Activated CD4-positive, alpha-beta memory T cell treated with anti-CD3 and anti-CD28 coated beads, Interleukin-2, amount 10 ng/mL, durations not matched to agents 7 days and 5 days (primary cell): ENCODE measurements at places on chromosomes 2 and 18. TPM values are rescaled to one million over a fixed set of nuclear protein-coding genes. Genes with fewer than 3 reads are reported as not detected.

Gene KATNAL2
- total RNA-seq: 0.55 TPM

Gene TMEM37
- not detected for total RNA-seq

Gene GKN1
- not detected for total RNA-seq

Gene MDH1B
- 0.15 TPM for total RNA-seq

Gene RFTN2
- not detected for total RNA-seq

Gene DHRS9
- not detected for total RNA-seq

Gene RASGRP3
- 8.4 TPM for total RNA-seq

Gene SULT1C4
- not detected for total RNA-seq

Gene NTSR2
- not detected for total RNA-seq

Gene TEX261
- total RNA-seq: 34.8 TPM

Gene ZAP70
- 283 TPM for total RNA-seq

Gene ALK
- not detected for total RNA-seq

Gene HNMT
- not detected for total RNA-seq

Gene ACVR2A
- 14.0 TPM for total RNA-seq

Gene IL36RN
- not detected for total RNA-seq

Gene CFAP53
- total RNA-seq: 0.83 TPM

DNA sequence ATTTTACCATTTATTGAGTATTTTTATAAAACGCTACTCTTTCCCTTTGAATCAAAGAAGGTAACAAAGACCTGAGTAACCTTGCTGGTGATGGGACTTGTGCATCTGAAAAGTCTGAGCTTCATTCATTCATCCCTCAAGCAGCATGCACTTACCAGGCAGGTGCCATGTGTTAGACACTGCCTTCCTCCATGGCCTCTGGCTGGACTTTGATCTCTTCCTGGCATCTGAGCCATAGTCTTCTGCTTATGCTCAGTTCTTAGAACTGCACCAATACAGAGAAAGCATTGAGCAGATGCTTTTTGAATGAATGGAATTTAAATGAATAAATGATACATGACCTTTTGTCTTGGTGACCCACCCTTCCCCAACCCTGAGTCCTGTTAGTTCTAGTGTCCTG lies 251.4 kb upstream of the COPS8 start:
- DNase-seq: no peak

DNA sequence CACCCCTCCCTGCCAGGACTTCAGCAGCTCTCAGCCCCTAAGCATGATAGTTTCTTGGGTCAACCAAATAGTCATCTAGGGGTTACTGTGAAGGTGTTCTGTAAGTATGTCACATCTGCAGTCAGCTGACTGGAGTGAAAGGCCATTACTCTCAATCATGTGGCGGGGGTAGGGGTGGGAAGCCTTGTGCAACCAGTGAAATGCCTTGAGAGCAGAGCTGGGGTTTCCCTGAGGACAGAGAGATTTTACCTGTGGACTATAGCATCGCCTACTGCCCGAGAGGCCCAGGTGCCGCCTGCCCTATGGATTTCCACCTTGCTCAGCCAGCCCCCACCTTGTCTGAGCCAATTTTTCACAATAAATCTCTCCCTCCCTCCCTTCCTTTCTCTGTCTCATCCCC lies 20.9 kb upstream of the KLF11 start:
- DNase-seq: no peak

DNA sequence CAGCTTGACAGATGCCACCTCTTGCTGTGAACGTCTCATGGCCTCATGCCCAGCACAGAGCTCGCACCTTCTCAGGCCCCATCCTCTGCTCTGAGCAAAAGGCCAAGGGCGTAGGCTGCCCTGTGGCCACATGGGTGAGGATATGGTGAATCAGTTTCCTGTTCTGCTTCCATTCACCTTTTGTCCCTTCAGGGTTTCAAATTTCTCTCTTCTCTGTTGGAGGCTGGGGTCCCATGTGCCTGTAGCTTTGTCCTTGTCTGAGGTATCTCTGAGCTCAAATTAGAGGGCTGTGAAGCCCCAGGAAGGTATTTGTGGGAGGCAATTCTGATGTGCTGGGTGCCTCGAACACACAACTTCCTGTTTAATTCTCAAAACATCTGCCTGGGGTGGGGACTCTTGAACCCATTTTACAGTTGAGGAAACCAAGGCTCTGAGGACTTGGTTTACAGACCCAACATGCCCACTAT lies 29.0 kb downstream of the ZAP70 start:
- peak; percentile 67 for DNase-seq

- DNase-seq: no peak
Observed at GRCh38 chr2:108925735-108926134, 63.3 kb downstream of the EDAR start.

DNA sequence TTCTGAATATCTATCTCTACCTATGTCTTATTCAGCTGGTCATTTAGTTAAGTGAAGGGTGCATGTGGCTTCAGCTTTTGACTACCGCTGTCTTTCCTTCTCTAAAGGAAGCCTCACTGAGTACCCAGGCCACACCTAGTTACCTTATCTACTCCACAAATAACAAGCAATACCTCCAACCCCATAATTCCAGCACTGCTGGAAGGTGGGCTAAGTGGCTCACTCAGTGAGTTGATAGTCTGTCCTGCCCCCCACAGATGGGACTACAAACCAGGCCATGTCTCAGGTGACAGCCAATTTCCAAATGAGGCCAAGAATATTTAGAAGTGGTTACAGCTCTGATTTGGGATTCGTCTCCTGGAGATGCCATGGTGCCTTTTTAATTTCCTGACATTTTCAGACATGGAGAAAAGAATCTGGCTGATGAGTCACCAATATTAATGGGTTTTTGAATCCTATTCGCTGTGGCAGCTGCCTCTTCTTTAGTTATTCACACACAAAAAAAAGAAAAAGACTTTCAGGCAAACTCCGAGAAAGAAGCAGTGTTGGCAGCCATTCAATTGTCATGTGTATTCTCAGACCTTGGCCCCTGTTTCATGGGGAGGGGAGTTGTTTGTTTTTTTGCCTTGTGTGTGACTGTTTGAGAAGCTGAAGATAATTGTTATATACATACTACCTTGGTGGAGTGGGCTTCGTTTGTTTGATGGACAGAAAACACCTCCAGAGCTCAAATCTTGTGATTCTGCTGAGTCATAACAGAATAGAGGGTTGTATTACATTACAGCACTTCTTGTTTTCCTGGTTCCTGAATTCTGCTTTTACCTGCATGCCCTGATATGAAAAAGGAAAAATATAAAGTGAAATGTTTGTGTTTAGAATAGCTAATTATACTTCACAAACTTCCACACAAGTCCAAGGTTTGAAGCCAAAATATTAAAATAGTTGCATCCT lies 64.2 kb downstream of the SCG2 start:
- DNase-seq: no peak

GRCh38 chr2:212970132-212970531 lies 181.3 kb downstream of the IKZF2 start:
- DNase-seq: no peak

GRCh38 chr2:23626701-23627230 lies 241.8 kb downstream of the KLHL29 start:
- DNase-seq: no peak

- DNase-seq: no peak
Observed at GRCh38 chr2:128552141-128552805, 233.6 kb upstream of the HS6ST1 start.

DNA sequence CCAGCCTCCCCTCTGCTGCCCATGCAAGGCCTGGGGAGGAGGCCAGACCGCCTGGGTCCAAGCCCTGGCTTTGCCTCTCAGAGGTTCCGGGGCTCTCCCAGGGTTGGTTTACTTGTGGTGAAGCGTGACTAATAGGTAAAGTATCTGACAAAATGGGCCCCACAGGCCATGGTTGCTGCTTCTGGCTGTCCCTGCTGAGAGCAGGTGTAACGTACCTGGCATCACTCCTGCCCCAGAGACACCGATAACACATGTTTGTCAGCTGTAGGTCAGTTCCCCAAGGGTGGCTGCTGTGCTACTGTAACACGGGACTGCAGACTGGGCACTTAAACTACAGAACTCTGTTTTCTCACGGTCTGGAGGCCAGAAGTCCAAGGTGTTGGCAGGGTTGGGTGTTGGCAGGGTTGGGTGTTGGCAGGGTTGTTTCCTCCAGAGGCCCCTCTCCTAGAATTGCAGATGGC lies 34.1 kb downstream of the ODC1 start:
- DNase-seq: no peak

DNA sequence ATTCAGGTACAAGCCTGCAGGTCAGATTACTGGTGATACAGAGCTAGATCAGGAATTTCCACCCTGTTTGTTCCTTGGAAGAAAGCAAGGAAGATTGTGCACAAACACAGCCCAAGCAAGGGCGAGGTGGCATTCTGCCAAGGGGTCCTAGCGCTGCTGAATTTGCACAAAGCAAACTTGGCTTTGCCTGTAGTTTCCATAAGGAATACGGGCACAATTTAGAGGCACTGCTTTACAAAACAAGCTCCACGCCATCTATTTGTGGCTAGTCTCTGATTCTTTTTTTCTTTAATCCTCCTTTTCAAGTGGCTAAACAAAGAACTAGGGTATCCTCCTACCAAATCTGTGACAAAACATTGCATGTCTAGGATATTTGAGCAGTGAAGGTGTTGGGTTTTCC lies 195.5 kb upstream of the ACVR2A start:
- no peak for DNase-seq

DNA sequence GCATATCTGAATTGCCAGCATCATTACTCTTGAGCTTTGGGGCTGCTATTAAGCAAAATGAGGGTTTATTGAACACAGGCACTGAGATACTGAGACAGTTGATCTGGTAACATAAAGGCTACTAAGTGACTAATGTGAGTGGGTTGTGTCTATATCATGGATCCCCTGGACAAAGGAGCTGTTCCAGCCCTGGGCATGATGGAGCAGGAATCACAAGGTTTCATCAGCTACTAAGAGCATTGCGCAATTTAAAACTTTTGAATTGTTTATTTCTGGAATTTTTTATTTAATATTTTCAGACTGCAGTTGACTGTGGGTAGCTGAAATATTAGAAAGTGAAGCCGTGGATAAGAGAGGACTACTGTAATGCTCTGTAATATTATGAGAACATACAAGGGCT lies 73.5 kb downstream of the MGAT5 start:
- no peak for DNase-seq

- DNase-seq: no peak
Observed at GRCh38 chr18:48719974-48720654, 181.3 kb downstream of the CTIF start.

GRCh38 chr2:7031547-7032245 lies 114.5 kb downstream of the RNF144A start:
- DNase-seq: peak; percentile 21

- DNase-seq: no peak
Observed at GRCh38 chr2:66437109-66437690, 2.3 kb downstream of the MEIS1 start.

DNA sequence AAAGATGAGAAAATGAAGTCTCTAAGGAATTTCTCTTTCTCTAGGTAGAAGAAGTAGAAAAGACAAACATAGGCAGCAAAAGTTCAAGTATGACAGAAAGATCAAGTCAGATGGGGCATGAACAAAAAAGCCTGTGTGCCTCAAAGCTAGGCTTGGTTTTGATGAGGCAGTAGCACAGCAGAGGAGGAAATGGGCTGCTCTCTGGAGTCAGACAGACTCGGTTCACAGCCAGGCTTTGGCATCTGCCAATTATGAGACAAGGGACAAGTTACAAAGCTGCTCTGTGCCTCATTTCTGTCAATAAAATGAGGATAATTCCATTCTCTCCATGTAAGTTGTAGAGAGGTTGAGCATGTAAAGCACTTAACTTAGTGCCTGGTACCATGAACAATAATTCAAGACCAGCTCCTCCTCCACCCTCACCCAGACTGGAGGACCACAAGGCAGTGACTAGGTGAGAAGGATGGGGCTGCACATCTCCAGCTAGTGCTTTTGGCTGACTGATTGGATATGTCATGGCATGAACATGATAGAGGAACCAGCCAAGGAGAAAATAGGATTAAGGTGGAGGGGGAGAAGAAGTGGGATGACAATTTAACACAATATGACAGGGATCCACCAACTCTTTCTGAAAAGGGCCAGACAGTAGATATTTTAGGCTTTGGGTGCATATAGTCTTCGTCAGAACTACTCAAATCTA lies 84.6 kb downstream of the TMEM163 start:
- no peak for DNase-seq

GRCh38 chr2:174052584-174052976 lies 87.4 kb upstream of the SP3 start:
- DNase-seq: no peak

GRCh38 chr2:182706751-182707150 lies 9.3 kb upstream of the DNAJC10 start:
- no peak for DNase-seq

DNA sequence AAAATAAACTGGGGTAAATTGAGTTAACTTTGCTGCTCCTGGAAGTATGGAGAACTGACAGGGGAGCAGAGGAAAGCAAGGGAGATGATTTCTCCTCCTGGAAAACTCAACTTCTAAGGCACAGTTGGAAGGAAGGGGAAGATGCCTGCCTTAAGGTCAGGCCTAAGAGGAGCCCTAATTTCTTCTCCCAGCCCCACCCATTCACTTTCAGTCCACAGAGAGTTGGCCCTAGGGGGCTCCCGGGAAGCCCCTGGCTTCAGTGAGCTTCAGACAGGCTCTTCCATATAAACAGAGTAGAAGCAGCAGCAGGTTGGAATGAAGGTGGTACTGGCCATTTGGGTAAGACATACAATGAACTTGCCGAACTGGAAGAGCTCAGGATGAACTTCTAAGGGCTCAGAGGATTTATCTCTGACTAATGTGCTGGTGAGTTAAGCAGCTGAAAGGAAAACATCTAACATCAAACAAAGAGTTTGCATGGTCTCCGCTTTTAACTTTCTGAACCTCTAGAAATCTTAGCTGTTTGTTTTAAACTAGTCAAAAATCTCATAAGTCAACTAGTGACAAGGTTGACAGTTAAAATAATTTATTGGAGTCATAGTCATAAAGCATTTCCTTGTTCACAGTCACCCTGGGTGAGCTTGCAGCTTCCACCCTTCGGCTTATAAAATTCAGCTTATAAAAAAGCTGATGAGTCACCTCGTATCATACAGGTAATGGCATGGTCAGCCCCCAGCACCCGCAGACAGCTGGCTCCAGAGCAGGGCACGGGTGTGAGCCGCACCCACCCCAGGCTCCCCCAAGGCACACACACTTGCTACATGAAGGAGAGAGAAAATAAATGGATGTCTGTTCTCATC lies 9.8 kb downstream of the MALL start:
- DNase-seq: no peak

- no peak for DNase-seq
Observed at GRCh38 chr2:44326548-44327264, 34.6 kb downstream of the PREPL start.

DNA sequence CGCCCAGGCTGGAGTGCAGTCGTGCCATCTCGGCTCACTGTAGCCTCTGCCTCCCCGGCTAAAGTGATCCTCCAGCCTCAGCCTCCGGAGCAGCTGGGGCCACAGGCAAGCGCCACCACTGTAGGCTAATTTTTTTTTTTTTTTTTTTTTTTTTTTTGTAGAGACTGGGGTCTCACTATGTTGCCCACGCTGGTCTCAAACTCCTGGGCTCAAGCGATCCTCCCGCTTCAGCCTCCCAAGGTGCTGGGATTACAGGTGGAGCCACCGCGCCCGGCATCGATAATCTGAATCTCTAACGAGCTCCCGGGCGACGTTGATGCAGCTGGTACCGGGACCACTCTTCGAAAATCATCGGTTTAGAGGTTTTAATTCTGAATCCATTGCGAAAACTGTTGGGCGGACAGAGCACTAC lies 520 bp upstream of the CYP20A1 start:
- DNase-seq: no peak

GRCh38 chr2:242030226-242030575 lies 160.7 kb downstream of the RTP5 start:
- DNase-seq: no peak
